Left renal cortex interstitium (tissue), 4 donors: ENCODE measurements at places on chromosomes 11 and 22. TPM values are rescaled to one million over a fixed set of nuclear protein-coding genes. Genes with fewer than 3 reads are reported as not detected.

GRCh38 chr11:36295926-36296325 lies at the start of gene PRR5L:
PRR5L (plus strand) TSS chr11:36296288; CDS start chr11:36401122, 104,834 bp downstream.
- DNase-seq, result no peak

DNA sequence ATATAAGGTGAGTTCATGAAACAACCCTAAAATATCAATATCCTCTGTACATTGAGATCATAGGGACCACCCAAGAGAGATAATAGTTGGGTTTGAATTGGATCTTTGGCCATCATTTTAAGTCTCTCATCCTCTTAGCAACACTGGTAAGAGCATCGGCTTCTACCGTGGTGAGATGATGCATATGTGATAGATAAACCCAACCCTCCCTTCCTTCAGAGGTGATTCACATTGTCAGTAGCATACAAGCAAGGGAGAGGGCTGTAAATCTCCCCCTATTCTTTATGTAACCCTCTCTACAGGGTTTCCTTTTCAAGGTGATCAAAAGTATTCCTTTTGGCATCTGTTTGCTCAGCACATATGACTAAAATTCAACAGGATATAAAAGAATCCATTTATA lies 102.4 kb upstream of the MTMR2 start:
- no peak for DNase-seq

DNA sequence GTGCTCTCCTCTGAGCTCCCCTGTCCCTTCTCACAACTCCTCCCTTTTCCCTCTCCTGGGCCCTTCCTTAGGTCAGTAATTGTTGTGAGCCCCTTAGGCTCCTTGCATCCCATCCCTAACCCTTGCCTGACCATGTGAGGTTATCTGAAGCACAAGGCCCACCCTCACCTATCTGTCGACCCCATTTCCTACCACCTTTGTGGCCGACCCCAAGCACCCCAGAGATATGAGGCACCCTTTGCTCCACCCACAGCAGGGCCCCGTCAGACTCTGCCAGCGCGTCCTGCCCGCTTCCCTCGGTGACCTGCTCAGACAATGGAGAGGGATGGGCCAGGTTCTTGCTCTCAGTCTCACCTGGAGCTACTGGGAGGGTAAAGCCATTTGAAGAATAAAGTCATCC lies 1.3 kb downstream of the GNG3 start:
- DNase-seq, result no peak

DNA sequence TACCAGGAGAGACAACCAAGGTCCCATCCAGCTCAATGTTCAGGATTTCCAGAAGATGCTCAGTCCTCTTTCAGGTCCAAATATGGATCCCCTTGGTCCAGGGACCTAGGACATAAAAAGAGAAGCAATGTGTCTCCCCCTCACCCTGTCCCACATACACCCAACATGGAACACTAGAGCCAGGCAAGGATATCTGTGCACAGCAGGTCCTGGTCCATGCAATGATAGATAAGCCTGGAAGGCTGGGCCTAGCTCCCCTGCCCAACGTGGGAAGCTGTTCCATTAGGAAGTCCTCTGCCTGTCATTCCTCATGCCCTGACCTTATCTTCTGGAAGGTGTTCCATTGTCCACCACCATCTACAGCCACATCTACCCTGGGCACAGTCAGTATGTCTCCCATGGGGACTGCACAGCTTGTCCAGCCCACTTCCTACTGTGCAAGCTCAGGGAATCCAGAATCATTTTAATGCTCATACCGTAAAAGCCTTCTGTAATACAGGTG lies 1434.8 kb downstream of the TBC1D22A start:
- no peak for DNase-seq

DNA sequence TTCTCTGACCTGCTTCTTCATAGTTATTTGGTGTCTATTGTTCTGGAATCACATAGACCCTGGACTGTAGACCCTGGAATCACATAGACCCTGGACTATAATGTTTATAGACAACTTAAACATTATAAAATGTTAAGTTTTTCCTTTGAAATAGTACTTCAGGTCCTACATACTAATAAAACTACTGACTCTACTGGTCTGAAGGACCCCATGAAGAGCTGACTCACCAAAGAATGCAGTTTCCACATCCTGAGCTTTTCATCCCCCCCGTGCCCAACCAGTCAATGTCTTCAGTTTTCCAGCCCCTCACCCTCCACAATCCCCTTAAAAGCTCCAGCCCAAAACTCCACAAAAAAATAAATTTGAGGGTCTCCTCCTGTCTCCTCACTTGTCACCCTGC lies 6.6 kb upstream of the PLEKHA7 start:
- DNase-seq, result no peak

DNA sequence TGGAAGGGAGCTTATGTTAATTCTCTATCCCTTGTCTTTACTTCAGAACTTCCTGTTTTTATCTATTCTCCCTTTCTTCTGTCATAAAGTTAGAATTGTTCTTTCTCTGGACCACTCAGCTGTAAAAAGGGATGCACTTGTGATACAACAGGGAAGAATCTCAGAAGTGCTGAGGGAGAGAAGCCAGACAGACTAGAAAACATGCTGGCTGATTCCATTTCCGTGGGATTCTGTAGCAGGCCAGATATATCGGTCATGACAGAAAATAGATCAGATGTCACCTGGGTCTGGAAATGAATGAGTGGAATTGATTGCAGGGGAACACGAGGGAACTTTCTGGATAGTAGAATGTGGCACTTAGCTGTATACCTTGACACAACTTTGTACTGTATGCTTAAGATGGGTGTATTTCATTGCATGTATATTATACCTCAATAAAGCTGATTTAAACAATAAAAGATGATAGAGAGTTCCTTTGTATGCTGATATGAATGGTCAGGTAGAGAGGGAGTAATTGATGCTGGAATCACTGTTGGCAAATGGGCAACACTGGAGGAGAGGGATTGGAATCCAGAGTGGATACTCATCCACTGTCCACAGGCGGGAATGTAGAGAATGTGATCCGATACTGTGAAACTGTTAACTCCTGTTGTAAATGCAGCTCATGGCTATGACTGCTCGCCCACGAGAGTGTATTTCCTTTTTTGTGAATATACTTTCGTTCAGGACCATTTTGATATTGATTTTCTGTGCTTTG lies 59.6 kb downstream of the ATXN10 start:
- DNase-seq, result no peak

- no peak for DNase-seq
Measured at GRCh38 chr11:60878245-60879101, 11.1 kb downstream of the ZP1 start.

- no peak for DNase-seq
Measured at GRCh38 chr11:71423181-71423790, 24.9 kb downstream of the DHCR7 start.

- no peak for DNase-seq
Measured at GRCh38 chr22:21734540-21735199, 924 bp downstream of the YPEL1 start.

GRCh38 chr22:19290400-19291217 lies 910 bp downstream of the CLTCL1 start:
- no peak for DNase-seq

DNA sequence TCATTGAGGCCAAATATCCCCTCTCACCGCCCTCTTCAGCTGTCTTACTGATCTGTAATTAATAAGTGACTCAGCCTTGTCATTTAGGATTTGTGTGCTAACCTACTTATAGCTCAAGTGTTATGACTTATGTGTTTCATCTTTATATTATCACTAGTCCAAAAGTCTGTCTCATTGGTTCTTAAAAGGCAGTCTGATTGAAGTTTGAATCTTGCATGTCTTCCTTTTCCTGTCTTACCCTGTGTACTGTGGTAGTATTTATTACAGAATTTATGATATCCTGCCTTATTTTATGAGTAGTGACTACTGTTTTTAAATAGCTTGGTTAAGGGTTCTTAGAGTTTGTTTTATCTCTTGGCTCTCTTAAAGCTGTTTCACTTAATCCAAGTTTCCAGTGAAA lies 6.3 kb downstream of the DEPDC7 start:
- no peak for DNase-seq

GRCh38 chr22:42519525-42520401 lies at the start of gene RRP7A:
RRP7A (minus strand) TSS chr22:42519796; CDS start chr22:42519786, 10 bp downstream.
- DNase-seq, result peak; percentile 58

MSANTD2 gene
- 42.4 TPM for polyA plus RNA-seq

DEPDC5 gene
- polyA plus RNA-seq, result 14.5 TPM

PDE2A gene
- 12.7 TPM for polyA plus RNA-seq

CRYBA4 gene
- not detected for polyA plus RNA-seq

DCHS1 gene
- 42.3 TPM for polyA plus RNA-seq

TMEM132A gene
- polyA plus RNA-seq, result 41.3 TPM
